ENCODE measurements at places on chromosomes 6 and 20.
A peak's percentile ranks its signal among the peaks of the same experiment; 100 is the strongest.

DNA sequence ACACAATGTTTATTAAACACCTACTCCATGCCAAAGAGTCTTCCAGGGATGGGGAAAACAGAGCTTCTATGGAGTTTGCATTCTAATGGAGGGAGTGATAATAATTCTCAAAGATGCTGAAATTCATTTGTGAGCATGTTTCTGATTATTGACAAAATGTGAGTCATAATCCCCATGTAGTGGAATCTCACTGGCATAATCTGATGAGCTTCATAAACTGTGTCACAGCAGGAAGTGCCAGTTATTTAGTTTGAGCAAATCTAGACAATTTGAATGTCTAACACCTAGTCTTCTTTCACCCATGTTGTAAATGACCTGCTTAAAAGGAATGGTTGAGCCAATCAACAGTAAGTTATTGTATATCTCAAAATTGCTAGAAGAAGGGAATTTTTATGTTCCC is 95.1 kb downstream of the KCNQ5 start:
- no peak for DNase-seq

- no peak for DNase-seq
These were observed 16.3 kb downstream of the PTPRK start for GRCh38 chr6:128504003-128504654.

DNA sequence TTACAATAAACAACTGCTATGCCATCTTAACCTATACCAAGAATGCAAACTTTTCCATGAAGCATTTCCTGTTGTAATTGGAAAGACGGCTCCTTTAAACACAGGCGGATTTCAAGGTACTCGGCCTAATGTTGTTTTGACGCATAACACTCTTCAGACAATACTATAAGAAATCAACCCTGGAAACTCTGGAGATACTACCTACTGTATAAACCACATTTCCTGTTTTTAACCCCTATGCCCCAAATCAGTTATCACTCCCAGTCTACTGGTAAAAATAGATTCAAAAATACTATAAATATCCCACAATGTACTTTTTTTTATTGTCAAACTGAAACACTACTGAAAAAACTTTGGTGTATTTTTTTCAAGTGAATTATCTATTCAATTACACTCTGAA is 118.1 kb downstream of the IRF4 start:
- DNase-seq, result no peak

DNA sequence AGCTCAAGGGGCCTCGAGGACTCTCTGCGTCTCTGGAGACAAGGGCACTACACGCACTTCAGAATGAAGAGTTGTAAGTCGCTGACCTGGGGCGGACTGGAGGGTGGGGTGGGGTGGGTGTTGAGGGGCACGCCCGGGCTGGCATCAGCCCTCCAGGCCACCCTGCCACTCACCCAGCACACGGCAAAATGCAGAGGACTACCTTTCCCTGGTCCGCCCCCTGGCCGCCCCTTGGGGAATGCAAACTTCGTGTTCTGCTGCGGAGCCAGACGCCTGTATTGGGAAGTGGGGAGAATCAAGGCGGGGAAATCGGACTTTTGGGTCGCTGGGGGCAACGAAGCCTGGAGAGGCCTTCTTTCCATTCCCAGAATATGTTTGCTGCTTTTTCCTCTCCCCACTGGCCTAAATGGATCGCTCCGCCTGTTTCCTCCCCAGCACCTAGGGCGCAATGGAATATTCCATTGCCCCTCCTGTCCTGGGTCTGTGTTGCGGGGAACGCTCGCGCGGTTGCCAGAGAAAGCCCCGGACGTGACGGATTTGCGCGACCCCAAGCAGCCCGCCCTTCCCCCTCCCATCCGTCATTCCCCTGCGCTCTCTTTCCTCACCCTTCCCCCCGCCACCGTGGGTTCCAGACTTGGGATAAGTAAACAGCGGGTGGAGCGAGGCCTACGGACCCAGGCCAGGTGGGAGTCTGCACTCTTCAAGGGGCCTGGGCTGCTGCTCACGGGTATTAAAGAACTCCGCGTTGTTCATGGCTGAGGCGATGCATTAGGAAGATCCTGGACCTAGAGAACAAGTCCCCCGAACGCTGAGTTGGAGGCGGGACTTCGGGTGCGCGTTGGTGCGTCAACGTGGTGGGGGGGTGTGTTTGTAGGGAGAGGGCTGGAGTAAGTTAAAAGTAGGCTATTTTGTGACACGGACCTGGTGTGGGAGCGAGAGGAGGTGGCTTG is at the start of gene PPT2:
PPT2 (plus strand) TSS at position 578 of the 950 bp plus-strand sequence. CDS start 454 bp downstream, outside the sequence.
- peak; percentile 76 for DNase-seq

GRCh38 chr6:33314515-33314942 is 651 bp upstream of the TAPBP start:
- DNase-seq, result peak; percentile 60
